ENCODE measurements at places on chromosomes 7 and 10.

- DNase-seq, result no peak
Measured at GRCh38 chr7:101671371-101672356, 42.6 kb upstream of the MYL10 start.

DNA sequence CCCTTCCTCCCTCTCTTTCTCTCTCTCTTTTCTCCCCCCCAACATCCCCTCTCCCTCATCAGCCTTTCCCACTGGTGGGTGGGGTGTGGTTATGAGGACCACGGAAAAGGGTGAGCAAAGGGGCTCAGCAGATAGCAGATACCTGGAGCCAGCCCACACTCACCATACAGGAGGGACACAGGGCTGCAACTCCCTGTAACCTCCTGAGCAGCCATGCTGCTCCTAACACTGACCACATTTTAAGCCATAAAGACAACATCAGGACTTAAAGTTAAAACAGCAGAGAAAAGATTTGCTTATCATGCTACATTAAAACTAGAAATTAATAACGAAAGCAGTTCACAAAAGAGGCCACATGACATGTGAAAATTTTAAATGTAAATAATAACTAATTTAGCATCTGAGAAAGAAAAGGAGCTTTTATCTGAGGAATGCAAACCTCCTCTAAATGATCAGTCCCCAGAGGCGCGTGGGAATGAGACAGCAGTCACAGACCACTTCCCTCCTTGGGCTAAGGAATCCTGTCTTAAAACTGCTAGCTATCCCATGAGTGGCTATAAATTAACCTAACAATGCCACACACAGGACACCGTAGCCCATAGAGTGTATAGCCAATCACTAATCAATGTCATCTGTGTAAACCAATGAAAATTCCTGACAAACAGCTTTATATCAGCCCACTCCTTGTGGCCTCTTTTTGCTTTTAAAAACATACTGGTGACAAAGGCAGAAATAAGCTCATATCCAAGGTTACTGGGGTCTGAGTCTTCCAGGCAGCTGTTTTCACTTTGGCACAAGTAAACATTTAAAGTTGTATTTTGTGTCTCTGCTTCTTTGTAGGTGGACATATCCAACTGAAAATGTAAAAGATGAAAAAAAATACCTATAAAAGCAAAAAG lies 33.3 kb downstream of the PKD1L1 start:
- no peak for DNase-seq

GRCh38 chr7:151056666-151057505 lies 811 bp downstream of the CDK5 start:
- no peak for DNase-seq

- no peak for DNase-seq
Measured at GRCh38 chr7:93011351-93012294, 106.2 kb downstream of the SAMD9 start.

GRCh38 chr7:137956591-137956990 lies 45.3 kb downstream of the CREB3L2 start:
- DNase-seq, result no peak

DNA sequence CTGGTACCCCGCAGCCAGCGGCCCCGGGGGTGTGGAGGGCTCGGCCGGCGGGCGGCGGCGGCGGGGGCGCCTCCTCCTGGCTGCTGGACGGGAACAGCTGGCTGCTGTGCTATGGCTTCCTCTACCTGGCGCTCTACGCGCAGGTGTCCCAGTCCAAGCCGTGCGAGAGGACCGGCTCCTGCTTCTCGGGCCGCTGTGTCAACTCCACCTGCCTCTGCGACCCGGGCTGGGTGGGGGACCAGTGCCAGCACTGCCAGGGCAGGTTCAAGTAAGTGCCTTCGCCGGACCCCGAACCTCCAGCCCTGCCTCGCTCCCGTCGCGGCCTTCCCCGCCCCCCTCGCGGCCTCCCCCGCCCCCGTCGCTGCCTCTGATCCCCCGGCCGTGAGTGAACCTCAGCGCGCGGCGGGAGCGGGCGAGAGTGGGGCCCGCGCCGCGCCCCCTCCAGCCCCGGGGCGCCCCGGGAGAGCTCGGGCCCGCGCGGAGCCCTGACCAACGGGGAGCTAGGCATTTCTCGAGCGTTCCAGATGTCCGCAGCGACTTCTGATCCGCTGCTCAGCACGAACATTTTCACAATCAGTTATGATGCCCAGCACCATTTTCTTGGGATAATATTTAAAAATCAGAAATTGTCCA lies 727 bp downstream of the ATRNL1 start:
- DNase-seq, result peak; percentile 11

- DNase-seq, result no peak
Measured at GRCh38 chr10:71520042-71520441, 123.3 kb downstream of the CDH23 start.

DNA sequence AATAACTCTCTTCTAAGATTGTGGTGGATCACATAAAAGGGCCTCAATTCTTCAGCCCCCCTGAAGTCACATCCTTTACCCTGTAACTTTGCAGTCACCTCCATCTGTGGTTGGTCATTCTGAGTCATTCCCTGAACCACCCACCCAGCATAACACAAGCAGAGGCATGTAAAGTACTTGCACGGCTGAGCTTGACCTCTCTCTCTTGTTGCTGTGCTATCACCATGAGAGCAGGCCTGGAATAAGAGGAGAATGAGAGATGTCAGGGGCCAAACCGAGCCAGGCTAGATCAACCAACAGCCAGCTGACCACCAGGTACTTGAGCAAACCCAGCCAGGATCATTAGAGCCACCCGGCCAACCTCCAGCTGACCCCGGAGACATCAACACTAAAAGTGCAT lies 13.5 kb upstream of the STK17A start:
- DNase-seq, result no peak

DNA sequence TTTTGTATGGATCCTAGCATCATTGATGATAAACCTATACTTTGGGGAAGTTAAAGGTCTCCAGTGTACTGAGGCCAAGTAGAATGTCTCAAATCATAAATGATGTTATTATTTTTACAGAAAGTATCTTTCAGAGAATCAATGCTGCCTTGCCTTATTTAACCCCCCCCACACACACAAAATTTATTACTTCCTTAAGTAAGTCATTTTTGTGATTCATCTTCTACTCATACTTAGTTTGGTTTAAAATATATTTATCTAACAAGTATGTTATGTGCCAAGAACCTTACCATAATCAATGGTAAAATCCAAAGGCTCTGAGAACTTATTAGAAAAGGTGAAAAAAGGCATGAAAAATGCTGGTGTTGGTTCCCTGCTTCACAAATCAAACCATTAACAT lies 18.8 kb upstream of the CLDN12 start:
- no peak for DNase-seq

GRCh38 chr7:41708581-41709358 lies 5.9 kb upstream of the INHBA start:
- DNase-seq, result no peak

DNA sequence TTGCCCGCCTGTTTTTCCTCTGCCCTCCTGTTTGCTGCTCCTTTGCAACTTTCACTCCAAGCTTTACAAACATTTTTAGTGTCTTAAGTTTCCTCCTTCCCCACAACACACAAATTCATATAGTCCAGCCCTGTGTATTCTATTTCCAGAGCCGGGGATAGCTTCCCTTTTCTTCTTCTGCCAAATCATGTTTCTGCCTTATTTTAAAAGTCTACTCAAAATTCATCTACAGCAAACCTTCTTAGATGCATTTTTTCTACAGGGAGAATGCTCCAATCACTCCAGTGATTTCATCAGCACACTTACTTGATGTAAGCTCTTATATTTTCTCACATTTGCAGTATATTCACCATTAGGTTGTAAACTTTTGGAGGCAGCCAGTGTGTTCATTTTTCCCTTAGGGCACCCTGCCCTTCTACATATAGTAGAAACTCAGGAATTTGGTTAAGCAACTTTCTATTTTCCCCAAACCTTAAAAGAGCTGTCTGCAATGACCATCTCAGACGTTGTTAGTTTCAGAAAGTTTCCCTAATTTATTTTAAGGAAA lies 12.4 kb upstream of the ACTA2 start:
- no peak for DNase-seq

- DNase-seq, result no peak
Measured at GRCh38 chr10:36094096-36094495, 452.0 kb upstream of the FZD8 start.

- no peak for DNase-seq
Measured at GRCh38 chr7:47407136-47407535, 174.8 kb downstream of the TNS3 start.

DNA sequence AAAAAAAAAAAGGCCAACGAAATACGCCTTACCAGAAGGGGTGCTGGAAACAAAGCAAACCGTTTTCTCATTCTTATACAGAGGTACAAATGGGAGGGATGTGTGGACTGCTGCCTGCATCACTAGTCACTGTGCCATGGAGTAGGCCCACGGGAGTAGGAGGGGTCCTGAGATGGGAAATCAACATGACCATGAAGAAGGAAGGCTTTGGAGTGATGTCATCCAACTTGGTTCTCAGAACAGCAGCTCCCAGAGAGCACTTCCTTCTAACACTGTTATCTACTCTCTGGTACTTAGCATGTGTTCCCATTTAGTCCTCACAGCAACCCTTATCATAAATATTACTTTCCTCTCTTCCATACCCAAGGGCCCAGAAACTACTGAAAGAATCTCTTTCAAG lies 60.0 kb upstream of the LRGUK start:
- DNase-seq, result no peak

GRCh38 chr7:30595436-30596013 lies 847 bp downstream of the GARS1 start:
- peak; percentile 13 for DNase-seq

DNA sequence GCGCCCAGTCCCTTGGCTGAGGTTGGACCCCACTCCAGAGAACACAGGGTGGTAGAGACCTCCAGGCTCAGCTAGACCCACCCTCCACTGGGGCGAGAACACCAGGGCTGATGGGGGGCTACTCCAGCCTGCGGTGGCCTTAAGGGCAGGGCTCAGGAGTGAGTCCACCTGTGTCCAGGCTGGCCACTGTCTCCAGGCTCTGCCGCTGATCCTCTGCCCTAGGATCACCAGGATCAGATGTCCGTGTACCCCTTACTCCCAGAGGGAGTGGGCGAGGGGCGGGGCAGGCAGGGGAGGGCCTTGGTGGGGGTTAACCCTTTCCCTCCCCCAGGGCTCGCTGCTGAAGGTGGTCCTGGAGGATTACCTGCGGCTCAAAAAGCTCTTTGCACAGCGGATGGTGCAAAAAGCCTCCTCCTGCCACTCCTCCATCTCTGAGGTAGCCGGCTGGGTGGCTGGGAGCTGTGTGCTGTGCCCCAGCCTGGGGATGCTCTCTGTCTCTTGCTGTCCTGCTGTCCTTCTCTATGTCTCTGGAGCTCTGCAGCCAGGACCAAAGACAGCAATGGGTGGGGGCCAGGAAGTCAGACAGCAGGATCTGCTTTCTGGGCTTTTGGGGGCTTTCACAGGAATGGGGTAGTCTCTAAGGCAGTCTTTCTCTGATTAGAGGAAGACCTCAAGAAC lies 38.0 kb downstream of the PSAP start:
- no peak for DNase-seq

- DNase-seq, result no peak
Measured at GRCh38 chr10:17387861-17388503, 66.4 kb downstream of the ST8SIA6 start.

DNA sequence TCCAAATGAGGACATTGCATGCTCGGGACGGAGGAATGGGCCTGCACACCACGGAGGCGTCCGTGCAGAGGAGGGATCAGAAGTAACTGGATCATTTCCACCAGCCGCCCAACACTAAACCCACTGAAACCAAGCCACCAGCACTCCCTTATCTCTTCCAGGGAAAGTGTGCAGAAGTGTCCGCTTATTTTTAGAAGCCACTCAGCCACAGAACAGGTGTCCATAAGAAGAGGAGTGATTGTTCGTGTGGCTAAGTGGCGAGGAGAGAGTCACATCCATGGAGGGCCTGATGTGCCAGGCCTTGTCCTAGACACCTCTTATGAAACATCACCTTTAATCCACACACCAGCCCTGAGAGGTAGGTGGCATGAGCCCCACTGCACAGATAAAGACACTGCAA lies 407.9 kb upstream of the NPVF start:
- no peak for DNase-seq

GRCh38 chr10:131174211-131174565 lies 137.3 kb downstream of the TCERG1L start:
- DNase-seq, result no peak

GRCh38 chr7:91784469-91784868 lies 96.0 kb downstream of the MTERF1 start:
- no peak for DNase-seq

DNA sequence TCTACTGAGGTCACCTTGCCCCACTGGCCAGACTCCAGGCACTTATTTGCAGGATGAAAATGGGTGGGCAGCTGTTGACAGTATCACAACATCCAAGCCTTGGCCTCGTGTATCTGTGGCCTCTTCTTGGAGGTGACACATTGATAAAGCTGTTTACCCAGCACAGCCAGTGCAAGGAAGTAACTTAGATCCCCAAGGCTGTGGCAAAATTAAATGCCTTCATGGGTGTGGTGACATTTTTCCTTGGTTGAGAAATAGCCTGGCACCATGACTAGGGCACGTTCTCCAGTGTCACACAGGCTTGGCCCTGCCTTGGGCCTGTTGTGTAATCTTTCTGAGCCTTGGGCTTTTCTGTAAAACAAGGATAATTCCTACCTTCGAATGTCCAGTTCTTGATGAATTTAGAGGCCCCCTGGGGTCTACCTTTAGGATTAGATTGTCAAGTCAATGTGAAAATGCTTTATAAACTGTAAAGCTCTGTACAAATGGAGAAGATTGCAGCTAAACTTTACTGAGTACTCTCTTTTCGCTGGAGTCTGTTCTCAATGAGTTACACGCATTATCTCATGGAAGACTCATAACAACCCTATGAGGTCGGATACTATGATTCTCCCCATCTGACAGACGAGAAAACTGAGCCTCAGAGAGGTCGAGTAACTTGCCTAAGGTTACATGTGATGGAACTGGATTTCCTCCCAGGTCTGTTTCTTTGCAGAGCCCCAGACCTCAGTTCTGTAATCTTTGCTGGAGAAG lies 46.7 kb upstream of the LOXL4 start:
- DNase-seq, result no peak

DNA sequence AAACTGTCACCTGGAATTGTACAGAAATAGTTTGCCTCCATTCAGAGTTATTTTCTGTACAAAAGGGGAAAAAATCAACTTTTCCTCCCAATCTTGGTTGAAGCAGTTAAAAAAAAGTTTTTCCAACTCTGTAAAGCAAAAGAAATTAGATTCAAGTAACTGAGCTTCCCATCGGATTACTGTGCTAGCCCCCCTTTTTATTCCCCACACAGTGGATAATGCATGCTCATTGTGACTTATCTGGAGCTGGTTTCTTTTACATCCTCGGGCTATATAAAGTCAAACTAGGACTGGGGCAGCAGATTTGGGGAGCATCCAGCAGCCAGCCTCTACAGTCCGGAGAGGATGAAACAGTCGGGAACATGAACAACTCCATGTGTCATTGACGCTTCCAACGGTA lies at the start of gene TECTB:
Gene TECTB, plus strand, starts transcription at position 301 of the 400 bp plus-strand sequence. CDS start 335 bp downstream, outside the sequence.
- DNase-seq, result no peak

Measured in stimulated activated naive CD8-positive, alpha-beta T cell treated with anti-CD3 and anti-CD28 coated beads, Interleukin-15, amount 100 ng/mL, for 72 hours (primary cell).